Amniotic epithelial cell (primary cell): ENCODE measurements at places on chromosomes 6 and 20.

GRCh38 chr6:44702292-44702691, 314.8 kb downstream of the CDC5L start:
- no peak for DNase-seq

DNA sequence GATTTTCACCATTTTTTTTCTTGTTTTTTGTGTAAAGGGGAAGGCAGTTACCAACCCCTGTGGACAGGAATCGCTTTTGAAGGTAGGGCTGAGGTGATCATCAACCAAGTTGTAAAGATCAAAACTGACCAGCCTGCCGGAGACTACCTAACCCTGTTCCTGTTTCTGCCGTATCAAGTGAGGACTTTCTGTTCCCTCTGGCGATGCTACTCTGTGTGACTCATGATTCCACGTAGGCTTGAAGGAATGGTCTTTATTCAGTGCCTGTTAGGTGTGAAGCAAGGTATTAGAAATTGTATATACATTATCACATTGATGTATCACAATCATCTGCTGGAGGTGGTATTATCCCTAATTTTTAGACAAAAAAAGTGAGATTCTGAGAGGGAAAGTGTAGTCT, 161.3 kb downstream of the SOX4 start:
- DNase-seq, result peak; percentile 83

- DNase-seq, result no peak
These were observed 26.3 kb downstream of the HCK start for GRCh38 chr20:32078322-32078721.

DNA sequence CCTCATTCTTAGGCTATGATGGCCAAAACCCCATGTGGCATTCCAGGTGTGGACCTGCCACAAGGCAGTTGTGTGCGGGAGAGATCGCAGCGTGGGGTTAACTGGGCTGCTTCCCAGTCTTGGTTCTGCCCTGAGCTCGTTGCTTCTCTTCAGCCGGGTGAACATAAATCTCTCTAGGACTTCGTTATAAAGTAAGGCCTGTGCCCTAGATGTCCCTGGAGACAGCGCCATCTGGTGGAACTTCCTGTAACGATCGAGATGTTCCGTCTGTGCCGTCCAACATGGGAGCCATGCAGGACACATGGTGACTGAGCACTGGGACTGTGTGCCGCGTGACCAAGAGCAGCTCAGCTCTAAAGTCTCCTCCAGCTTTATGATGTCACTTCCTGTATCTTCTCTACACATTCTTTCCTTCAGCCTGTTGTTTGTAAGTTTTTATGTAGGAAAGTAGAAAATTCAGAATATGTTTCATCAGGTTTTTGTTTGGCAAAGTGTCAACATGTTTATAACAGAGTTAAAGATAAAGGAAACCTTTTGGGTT, 26.8 kb upstream of the RPP40 start:
- peak; percentile 81 for DNase-seq

GRCh38 chr6:149431905-149432775, 32.1 kb downstream of the SUMO4 start:
- peak; percentile 55 for DNase-seq

GRCh38 chr6:169766232-169766631, 14.8 kb downstream of the ERMARD start:
- DNase-seq, result no peak

DNA sequence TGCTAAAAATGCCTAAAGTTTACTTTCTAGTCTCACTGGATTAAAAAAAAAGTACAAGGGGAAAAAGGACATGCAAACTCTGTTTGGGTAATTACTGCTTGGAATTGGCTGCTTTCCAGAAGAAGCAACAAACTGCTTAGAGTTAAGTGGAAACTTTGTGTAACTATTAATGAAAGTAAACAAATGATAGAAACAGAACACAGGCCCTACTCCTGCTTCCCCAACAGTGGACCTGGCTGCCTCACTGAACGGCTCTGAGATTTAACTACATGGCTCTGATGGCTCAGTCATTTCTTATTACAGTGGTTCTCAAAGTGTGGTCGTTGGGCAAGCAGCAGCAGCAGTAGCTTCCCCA, 108.5 kb downstream of the MAN1A1 start:
- DNase-seq, result peak; percentile 47
